ENCODE measurements at places on chromosomes 11 and 22. TPM values are rescaled to one million over a fixed set of nuclear protein-coding genes. Genes with fewer than 3 reads are reported as not detected.

DNA sequence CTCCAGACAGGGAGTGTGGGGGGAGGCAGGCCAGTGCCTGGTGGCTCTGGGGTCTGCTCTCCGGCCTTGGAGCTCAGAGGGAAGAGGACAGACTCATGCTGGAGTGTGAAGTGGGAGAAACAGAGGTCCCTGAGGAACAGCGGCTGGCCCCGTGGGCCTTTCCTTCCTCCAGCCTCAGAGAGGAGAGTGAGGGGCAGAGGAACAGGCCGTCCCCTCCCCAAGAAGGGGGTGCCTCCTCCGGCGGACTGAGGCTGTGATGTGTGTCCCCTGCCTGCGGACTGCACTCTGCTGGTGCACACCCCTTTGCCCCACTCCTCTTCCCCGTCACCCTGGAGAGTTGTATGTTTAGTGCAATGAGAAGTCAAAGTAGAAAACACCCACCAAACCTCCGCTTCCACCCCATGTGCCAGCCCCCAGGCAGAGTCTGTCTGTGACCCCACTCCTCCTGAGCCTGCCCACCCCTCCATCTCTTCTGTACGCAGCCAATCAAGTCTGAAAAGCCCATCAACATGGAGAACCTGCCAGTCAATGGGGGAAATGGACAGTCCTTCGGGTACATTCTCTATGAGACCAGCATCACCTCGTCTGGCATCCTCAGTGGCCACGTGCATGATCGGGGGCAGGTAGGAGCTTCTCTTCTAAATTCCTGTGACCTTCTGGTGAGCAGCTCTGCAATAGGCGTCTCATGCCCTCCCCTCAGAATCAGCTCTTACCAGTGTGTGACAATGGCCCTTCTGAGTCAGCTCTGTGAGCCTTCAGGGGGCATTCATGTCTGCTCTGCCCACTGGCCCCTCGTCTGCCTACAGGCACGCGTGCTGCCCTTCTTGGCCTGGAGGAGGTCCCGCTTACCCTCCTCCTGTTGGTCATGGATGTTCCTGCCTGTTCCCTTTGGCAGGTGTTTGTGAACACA is 39.0 kb downstream of the GLB1L2 start:
- DNase-seq = no peak

DNA sequence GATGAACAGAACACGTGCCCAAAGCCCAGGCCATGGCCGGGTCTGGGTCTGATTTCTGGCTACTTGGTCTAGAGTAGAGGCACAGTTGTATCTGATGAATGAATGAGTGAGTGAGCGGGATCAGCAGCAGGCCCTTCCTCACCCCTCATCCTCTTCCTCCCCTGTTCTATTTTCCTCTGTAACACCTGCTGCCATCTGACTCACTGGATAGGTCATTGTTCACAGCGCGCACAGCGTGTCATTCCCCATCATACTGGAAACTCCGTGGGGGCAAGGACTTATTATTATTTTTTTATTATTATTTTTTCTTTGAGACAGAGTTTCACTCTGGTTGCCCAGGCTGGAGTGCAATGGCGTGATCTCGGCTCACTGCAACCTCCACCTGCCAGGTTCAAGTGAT is 13.9 kb downstream of the NCF4 start:
- DNase-seq = no peak

GRCh38 chr11:15845261-15845660 is 511.1 kb downstream of the SOX6 start:
- DNase-seq = no peak

Gene VWA5A
- total RNA-seq = 38.0 TPM

DNA sequence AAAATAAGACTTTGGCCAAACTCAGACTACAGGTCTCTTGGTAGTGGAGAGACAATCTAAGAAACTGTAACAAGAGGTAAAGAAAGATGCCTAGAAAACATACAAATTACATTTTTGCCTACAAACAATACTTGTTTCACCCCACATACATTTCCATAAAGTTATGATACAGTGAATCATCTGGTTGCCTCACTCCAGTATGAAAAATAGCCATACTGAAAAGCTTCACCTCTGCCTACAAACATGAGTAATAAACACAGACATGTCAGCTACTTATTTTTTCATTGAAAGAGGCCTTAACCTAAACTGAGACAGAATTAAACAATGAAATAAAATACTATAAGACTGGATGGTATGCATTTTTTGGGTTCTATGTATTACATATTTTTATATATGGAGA is 1463.0 kb downstream of the FAM181B start:
- DNase-seq = no peak

- no peak for DNase-seq
Measured at GRCh38 chr22:30025221-30025620, 55.0 kb upstream of the HORMAD2 start.

- DNase-seq = no peak
Measured at GRCh38 chr11:34214961-34215805, 109.8 kb downstream of the NAT10 start.

- peak; percentile 87 for DNase-seq
Measured at GRCh38 chr11:118921929-118922744, 3.6 kb downstream of the BCL9L start.

DNA sequence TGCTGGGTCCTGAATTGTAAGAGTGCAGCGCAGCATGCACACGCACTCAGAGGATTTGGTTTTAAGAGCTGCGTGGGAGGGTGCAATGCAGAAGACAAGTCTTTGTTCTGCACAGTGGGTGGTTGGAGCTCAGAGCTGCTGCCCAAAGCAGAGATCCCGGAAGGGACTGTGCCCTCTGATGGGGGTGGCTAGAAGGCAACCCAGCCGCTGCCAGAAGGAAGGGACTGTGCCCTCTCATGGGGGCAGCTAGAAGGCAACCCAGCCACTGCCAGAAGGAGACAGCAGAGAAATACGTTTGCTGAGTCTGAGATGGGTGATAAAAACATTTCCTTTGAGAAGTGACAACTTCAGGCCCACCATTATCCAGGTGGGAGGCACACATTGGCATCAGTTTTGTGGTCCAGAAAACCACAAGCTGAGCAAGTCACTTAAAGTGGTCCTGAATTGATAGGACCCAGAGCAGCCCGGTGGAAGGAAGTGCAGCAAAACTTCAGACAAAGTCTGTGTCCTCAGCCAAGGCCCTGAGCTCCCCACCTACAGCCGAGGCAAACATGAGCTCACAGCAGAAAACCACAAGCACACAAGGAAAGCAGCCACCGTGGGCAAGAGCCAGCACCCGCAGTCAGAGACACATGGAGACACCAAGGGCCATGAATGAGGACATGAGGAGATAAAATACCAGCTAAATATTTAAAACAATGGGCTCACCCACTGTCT is 4.3 kb downstream of the KRTAP5-6 start:
- DNase-seq = peak; percentile 12

Data from colonic mucosa (tissue), 4 donors.